ENCODE measurements at places on chromosomes 3 and 15.

DNA sequence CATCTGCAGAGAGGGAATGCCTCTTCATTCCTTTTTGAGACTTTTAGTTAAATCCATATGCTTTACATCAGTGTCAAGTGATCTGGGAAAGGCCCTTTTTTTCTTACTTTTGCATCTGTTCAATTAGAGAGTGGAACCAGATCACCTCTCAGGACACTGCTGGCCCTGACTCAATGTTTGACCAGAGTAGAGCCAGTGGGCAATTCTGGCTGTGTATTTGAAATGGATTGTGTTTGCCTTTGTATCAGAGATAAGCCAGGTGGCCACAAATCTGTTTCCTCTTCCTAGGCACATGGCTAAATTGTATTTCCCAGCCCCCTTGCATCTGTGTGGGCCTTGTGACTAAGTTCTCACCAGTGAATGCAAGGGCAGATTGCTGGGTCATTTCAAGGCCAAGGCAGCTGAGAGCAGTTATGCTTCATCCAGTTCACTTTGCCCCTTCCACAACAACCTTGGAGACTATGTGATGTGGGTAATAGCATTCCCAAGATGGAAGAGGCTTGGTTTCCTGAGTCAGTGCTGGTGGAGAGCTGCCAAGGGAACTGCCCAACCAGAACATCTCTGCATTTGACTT is 75.6 kb upstream of the CACNA2D3 start:
- no peak for DNase-seq

- no peak for DNase-seq
Measured at GRCh38 chr15:48999314-48999713, 35.6 kb upstream of the SHC4 start.

DNA sequence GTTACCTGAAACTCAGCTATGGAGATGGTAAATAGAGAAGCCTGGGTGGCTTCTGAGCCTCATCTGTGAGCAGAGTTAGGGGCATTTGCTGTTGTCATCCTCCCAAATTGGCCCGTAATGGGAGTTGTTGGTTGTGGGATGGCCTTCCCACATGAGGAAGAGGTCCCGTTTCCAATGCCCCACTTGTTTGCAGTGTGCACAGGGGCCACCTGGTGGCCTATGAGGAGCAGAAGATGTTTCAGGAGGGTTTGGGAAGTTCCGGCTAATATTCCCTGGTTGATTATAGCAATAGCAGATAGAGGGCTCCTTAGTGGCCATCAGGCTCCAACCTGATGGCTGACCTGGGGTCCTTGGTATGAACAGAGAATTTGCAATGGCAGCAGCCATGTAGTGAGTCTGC is 1546.5 kb downstream of the OTOL1 start:
- DNase-seq, result no peak

- DNase-seq, result peak; percentile 2
Measured at GRCh38 chr3:83438188-83438587, 1520.6 kb upstream of the CADM2 start.

- DNase-seq, result no peak
Measured at GRCh38 chr3:36447061-36447460, 66.8 kb downstream of the STAC start.

GRCh38 chr15:54836052-54836795 is 360.5 kb downstream of the RSL24D1 start:
- no peak for DNase-seq

- DNase-seq, result no peak
Measured at GRCh38 chr15:46921891-46922290, 795.4 kb upstream of the SEMA6D start.

DNA sequence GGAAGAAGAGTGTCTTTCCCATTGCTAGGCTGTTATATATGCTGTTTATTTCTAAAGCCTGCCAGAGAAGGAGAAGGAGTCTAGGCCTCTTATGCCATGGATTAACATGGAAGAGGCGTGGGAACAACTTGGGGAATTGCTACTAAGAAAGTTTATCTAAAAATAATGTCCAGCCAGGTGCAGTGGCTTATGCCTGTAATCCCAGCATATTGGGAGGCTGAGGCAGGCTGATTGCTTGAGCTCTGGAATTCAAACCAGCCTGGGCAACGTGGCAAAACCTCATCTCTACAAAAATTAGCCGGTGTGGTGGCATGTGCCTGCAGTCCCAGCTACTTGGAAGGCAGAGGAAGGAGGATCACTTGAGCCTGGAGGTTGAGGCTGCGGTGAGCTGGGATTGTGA is 51.7 kb upstream of the ARPP19 start:
- DNase-seq, result no peak

GRCh38 chr3:157174290-157174648 is 14.3 kb upstream of the CCNL1 start:
- no peak for DNase-seq

GRCh38 chr3:12430086-12430485 is 54.2 kb upstream of the TSEN2 start:
- no peak for DNase-seq

- no peak for DNase-seq
Measured at GRCh38 chr3:33004961-33005360, 53.5 kb downstream of the CCR4 start.

GRCh38 chr3:108024146-108024850 is 66.5 kb downstream of the CD47 start:
- no peak for DNase-seq

DNA sequence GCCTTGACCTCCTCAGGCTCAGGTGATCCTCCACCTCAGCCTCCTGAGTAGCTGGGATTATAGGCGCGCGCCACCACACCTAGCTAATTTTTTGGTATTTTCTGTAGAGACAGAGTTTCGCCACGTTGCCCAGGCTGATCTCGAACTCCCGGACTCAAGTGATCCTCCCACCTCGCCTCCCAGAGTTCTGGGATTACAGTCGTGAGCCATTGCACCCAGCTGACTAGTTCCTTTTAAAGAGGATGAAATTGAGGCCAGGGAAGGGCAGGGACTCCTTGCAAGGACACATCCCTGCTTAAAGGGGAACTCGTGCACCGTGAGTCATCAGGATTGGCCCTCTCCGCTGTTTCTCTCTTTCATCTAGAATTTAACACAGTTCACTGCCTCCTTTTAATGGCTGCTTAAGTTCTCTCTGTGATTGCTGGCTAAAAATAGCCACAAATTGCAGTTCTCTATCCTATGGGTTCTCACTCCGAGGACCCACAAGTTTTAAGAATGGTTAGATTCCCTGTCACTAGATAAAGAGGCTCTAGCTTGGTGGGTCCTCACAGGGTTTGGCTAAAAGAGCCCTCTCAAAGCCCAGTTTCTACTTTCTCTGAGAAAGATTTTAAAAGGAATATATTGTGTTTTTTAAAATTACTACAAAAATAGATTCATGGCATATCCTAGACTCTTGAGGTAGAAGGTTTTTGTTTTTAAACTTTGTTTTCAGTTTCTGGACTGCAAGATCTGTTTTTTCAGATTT is 1.4 kb downstream of the CRTAP start:
- DNase-seq, result no peak

DNA sequence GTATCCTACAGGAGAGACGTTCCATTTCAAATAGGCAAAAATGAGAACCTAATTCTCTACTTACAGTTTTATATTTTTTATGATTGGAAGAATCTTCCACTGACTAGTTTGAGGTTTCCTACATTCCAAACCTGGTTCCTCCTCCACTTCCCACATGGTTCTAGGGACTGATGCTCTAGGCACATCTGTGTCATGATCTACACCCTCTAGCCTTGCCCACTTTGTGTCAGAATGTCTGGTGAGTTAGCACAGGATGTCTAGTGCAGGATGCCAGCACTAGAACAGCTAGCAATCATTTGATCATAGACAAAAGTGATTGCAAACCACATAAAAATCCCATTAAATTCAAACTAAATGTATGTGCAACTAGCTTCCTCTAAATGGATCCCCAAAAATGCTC is 26.7 kb upstream of the FILIP1L start:
- no peak for DNase-seq

DNA sequence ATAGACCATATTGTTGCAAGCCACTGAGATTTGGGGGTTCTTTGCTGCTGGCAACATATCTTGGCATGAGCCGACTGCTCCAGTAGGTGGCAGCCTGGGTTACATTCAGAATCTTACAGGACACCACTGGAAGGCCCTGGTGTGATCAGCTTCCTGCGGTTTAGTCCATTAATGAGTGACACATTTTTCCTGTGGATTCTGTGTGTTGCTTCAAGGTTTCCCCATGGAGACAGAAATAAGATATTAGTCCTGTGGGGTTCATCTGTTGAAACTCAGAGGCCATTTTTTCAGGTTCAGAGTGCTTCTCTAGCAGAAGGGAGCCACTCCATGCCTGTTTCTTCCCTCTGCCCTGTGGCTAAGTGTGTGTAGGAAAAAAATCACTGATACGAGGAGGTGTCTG is 116.2 kb downstream of the MFSD1 start:
- DNase-seq, result peak; percentile 67

- DNase-seq, result no peak
Measured at GRCh38 chr3:104717828-104718196, 648.9 kb upstream of the ALCAM start.

DNA sequence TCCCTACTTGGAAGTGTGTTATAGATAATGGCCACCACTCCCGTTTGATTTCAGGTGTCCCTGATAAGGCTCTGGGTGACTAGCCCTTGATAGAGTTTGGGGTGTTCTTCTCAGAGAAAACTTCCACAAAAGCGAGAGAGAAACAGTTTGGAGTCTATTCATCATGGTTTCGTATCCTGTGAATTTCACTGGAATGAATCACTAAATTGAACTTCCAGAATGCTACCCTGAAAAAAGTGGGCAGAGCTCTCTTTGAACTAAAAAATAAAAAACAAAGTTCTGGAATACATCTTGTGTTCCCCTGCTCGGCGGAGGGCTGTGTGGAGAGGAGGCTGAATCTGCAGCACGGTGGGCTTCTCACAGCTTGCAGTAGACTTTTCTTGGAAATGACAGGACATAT is 52.8 kb upstream of the FAM98B start:
- DNase-seq, result peak; percentile 12

- DNase-seq, result no peak
Measured at GRCh38 chr3:192331749-192332385, 395.5 kb downstream of the FGF12 start.

- DNase-seq, result no peak
Measured at GRCh38 chr3:20080956-20081554, 40.8 kb downstream of the KAT2B start.

- no peak for DNase-seq
Measured at GRCh38 chr15:73344056-73344455, 24.7 kb downstream of the HCN4 start.

DNA sequence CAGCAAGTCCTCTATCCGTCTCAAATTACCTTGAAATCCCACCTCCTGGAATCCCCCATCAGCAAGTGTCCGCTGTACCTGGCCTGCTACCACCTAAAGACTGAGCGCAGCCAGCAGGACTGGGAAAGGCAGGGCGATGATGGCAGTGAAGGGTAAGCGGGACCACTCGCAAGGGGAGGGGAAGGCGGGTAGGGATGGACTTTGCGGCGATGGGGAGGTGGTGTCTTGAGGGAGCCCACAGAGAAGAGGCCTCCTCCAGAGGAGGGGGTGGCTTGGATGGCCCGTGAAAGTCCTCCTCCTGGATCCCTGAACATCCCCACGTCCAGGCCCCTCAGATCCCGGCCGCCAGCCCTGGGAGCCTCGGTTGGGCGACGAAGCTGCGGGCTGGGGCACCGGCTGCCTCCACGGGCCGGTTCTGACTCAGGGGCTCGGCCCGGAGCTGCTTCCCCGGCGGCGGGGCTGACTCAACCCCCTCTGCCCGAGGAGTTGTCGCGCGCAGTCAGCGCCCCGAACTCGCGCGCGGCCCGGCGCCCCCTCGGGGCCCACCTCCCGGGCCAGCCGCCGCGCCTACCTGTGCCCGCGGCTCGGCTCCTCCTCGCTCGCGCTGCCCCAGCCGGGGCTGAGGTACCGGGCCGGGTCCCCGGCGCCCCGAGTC is 512 bp downstream of the LARP6 start:
- DNase-seq, result no peak

GRCh38 chr15:73052653-73053397 is 562 bp downstream of the NEO1 start:
- DNase-seq, result no peak

DNA sequence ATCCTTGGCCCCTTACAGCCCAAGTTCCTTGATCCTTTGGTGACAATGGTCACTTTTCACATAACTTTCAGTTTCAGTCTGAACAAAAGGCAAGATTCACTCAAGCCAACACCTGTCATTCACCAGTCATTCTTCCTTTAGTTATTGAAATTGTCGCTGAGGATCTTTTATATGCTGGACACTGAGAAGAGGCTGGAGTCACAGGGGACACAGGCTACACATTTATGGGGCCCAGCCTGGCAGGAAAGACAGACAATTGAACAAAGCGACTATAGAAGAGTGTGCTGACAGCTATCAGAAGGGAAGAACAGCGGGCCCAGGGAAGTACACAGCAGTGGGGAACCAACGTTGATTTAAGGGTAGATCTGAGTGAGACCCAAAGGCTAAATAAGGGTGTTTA is 69.8 kb upstream of the PROK2 start:
- no peak for DNase-seq

DNA sequence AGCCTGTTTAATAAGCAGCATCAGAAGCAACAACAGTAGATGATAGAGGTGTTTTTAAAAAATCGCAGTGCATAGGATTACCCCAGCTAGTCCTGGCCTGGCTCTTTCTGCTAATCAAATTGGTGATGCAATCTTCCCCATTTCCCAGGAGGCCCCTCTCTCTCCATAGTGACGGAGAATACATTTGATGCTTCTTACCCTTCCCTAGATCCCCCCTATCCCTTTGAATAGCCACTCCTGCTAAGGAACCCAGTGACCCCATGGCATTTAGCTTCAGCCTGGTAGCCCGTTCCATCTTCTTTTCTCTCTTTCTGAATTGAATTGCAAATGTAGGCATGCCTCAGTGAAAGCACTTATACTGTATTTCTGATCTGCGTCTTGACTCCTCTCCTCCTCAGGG is 223.6 kb upstream of the GAP43 start:
- DNase-seq, result no peak

DNA sequence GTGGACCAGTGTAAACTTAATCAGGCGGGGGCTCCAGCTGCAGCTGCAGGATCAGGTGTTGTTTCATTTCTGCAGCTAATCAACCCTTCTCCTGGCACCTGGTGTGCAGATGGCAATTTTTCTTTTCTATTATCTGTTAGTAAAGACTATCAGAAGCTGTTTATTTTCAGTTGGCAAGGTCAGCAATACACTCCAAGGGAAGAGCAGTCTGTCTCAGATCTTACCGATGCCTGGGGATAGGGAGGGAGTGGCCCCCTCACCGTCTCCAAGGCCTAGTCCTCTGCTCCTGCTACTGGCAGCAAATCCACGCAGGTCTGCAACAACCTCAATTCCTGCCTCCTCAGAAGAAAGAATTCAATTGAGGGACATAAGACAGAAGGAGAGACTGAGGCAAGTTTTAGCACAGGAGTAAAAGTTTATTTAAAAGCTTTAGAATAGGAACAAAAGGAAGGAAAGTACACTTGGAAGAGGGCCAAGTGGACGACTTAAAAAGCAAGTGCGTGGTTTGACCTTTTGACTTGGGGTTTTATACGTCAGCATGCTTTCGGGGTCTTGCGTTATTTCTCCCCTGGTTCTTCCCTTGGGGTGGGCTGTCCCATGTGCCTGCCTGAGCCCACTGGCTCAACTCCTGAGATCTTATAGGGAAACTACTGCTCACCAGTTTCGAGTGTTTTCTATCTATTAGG is 9.2 kb downstream of the CCRL2 start:
- no peak for DNase-seq

- DNase-seq, result no peak
Measured at GRCh38 chr3:147428326-147428725, 19.2 kb downstream of the ZIC1 start.
